ENCODE measurements at places on chromosomes 6 and 20.

DNA sequence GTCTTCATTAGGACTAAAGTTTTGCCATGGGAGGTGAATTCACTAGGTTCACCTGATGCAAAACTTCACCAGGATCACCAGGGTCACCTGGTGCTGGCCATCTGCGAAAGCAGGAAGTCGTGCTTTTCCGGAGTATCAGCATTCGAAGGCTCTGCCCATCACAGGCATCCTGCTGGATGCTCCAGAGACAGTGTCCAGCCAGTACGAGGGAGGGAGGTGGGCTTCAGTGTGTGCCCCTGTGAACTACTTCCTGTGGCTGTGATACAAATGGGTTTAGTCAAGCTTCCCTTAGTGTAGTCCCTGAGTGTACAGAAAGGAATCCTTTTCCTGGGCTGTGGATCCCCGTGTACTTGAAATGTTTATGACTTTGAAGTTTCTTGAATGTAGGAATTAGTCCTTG, 3.4 kb upstream of the RPS6KA2 start:
- no peak for DNase-seq

DNA sequence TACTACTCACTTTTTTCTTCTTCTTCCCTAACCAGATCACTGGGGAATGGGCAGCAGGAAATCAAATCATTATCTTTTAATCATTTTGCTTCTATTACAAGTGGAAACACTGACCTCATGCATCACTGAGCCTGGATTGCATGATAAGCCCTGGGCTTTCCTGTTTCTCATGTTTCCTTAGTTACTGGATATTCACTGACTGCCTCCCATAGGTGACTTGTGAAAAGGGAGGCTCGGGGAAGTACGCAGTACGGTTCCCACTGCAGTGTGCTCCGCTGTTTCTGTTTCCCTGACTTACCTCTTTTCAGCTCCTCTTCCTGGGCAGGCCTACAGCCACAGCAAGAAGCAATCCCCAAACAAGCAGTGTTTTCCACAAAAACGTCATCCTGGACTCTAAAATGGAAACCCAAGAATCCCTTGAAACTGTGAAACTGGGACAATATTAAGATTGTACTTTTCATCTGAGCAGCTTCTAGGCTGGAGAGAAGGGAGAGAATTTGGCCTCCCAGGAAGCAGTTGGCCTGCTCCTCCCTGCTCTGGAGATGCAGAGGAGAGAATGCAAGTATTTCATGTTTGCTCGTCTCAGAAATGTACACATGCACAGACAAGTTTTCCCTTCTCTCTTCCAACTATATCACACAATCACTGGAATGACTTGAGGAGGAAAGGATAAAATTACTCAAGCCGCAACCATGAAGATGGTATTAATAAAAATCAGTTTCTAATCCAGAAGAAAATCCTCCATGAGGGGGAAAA, 13.1 kb downstream of the BTNL2 start:
- no peak for DNase-seq

- no peak for DNase-seq
Observed at GRCh38 chr20:32869562-32869961, 10.8 kb downstream of the EFCAB8 start.

DNA sequence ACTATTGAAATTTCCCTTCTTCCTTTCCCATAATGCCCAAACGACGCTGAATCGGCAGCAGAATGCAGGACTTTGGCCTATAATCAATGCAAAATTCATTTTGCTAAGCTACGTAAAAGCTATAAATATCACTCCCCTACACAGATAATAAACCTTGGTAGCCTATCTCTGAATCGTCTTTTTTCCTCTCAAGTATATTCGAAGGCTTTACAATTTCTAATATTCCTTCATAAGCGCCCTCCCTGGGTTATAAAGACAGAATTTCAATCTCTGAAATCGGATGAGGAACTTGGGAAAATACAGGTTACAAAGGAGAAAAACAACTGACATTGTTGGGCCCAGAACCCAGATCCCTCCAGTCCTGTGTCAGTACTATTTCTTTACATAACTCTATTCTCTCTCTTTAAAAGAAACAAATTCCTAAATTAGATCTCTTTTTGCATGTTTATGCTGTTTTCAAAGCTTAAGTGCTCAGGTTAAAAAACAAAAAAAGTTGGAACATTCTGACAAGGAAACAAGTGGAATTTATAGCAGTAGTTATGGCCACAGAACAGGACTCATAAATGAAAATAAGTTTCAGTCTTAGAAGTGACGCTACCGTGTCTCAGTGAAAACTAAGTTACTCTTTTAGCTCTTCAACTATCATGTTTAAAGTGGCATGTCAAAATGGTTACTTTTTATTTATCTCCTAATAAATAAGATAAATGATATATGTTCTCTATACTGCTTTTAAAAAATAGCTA, 84.5 kb downstream of the SESN1 start:
- DNase-seq = no peak

- DNase-seq = no peak
Observed at GRCh38 chr6:116514111-116514510, 2.7 kb downstream of the CALHM5 start.

DNA sequence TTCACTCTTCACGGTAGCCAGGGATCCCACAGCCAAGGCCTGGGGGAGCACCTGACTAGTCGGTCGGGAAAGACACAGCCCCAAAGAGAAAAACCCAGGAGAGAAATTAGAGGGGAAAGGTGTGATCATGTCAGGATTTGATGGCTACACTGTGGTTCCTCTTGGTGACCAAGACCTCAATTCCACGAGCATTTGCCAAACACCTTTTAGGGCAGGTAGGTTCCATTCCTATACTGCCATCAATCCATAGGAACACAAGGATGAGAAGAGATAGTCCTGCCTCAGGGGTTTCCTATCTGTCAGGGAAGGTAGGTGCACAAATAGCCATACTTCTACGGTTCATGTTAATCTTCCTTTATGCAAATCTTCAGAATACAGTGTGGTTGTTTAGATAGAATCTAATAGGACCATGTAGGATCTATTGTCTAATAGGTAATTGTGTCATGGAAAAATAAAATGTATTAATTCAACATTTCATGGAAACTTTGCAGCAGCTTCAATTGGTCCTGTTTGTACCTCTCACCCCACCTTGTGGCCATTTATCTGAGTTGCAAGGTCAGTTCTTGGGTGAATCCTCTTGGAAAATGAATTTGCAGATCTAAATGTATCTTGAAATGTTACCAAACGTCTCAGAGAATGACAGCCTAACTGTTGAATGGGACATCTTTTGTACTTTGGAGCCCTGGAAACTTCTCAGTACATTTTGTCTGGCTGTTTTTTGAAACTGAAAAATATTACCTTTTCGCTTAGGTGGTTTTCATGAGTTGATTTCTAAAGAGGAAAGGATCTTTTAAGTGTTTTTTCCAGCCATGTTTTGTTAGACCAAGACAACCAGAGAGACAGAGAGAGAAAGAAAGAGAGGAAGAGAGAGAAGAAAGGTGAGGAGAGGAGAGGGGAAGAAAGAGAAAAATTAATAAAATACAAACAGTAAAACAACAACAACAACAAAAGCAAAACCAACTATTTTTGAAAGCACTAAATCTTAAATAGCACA, 33.7 kb upstream of the IYD start:
- no peak for DNase-seq

- DNase-seq = no peak
Observed at GRCh38 chr6:33213989-33214335, 5.7 kb downstream of the RING1 start.

- DNase-seq = no peak
Observed at GRCh38 chr20:44627364-44628010, 24.0 kb downstream of the ADA start.

GRCh38 chr6:501891-502601, 110.5 kb downstream of the IRF4 start:
- DNase-seq = no peak

- DNase-seq = no peak
Observed at GRCh38 chr6:5053864-5054244, 31.3 kb upstream of the PPP1R3G start.

- no peak for DNase-seq
Observed at GRCh38 chr6:135419162-135419561, 78.4 kb downstream of the AHI1 start.

DNA sequence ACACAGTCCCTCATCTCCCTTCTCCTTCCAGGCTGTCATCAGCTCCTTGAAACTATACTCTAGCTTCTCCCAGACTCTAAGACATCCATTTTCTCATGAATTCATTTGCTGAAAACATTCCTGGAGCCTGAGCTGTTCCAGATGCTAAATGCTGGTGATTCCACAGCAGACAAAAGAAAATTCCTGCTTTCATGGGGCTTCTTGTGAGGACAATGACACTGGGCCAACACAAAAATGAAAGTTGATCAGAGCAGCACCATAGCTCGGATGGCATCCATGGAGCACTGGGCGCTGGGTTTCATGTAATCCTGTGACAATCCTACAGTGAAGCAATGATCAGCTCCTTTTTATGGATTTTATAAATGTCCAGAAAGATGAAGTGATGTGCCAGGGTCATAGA, 47.4 kb upstream of the STX16 start:
- DNase-seq = no peak

- no peak for DNase-seq
Observed at GRCh38 chr6:113645576-113645970, 211.6 kb upstream of the MARCKS start.

DNA sequence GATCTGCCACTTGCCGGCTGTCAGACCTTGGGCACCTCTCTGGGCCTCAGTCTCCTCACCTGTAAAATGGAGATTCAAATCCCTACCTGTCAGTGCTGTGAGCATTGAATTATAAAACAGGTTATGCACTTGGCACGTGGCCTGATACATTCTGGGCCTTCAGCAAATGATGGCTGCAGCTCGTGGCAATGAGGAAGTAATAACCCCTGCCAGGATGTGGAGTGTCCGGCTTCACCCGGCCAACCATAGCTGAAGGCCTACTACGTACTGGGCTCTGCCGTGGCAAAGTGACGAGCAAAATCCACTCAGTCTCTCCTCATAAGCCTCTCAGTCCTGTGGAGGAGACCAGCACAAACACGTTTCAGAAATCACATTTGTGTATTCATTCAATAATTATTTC, 10.9 kb upstream of the VSTM2L start:
- no peak for DNase-seq

- no peak for DNase-seq
Observed at GRCh38 chr6:119821380-119821779, 471.8 kb upstream of the MAN1A1 start.

DNA sequence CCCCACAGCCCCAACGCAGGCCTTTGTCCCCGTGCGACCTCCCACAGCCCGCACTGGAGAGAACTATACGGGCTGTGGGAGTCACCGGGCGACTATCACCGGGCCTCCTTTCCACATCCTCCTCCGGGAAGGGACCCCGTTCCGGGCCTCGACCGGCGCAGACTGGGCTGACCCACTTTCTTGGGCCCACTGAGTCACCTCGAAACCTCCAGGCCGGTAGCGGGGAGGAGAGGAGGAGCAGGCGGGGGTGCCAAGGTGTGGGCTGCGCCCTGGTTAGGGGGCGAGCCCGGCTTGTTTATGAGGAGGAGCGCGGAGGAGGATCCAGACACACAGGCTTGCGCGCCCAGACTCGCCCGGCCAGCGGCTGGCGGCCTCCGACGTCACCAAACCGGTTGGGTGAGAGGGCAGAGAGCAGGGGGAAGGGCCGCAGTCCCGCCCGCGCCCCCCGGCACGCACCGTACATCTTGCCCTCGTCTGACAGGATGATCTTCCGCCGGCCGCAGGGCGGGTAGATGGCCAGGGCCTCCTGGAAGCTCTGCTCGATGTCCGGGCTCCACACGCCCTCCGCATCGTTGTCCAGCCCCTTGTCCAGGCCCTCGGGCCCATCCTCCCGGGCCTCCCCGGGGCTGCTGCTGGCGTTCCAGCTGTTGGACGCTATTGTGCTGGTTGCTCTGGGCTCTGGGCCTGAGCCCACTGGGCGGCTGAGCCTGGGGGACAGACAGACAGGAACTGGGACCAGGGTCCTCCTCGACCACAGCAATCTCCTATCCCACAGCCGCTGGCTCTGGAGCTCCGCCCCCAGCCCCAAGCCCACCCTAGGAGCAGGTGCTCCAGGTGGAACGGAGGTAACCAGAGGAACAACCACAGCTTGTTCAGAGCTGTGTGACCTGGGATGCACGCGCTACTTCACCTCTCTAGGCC, 10.6 kb downstream of the TEAD3 start:
- no peak for DNase-seq

DNA sequence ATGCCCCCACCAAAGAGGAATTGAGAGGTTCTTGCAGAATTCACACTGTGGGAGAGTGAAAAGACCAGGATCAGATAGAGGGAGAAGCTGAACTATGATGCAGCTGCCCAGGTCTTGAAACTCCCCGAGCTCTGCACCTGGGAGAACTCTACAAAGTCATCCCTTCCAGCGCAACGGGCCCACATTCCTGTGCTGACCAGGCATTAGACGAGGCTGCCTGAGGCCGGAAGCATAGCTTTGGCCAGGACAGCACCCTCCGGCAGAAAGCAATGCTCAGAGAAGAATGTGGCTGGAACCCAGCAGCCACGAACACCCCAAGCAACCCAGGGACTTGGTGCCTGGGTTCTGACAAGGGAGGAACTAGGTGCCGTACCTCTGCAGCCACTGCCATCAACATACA, 281.5 kb upstream of the CDH4 start:
- DNase-seq = no peak

DNA sequence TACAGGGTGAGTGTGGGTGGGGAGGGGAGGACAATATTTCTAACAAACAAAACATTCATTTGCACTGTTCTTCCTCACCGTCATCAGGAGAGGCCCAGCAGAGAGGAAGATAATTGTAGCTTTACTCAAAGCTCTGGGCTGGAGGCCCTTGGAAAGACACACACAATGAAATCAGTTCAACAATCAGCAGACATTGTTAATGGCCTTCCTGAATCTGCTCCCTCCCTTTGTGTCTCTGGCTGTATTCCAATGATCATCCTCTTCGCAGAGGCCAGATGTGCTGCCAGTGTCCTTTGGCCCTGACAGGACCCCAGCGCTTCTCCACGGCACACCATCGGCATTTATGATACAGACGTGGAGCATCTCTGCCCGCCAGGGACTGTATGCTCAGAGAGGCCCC, 44.6 kb upstream of the LRFN2 start:
- no peak for DNase-seq

DNA sequence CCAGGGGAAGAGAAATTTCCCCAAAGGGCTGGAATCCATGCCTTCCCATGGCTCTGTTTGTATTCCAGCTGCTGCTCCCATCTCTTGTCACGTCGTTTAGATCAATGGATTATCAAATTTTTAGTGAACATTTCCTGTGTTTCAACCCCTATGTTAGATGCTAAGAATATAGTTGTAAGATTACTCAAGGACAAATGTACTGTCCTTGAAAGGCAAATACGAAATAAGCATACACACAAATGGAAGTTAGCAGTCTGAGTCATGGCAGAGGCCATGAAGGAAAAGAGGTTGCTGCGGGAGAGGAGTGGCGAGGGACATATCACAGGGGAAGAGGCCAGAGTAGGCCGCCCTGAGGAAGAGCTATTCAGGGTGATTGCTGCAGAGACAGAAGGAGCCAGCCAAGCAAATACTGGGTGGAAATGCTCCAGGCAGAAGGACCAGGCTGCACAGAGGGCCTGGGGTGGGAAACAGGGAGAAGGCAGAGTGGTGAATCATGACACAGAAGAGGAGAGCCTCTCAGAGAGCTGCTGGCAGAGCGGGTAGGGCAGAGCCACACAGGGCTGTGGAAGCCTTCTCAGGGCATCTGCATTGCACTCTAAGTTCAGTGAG, 219.2 kb upstream of the LRFN2 start:
- DNase-seq = no peak
